Right cardiac atrium (tissue), 5 donors: ENCODE measurements at places on chromosomes 2 and 18. TPM values are rescaled to one million over a fixed set of nuclear protein-coding genes. Genes with fewer than 3 reads are reported as not detected.

The UGT1A3 gene
- total RNA-seq: not detected

The CETN1 gene
- total RNA-seq: not detected

The QPCT gene
- 2.5 TPM for total RNA-seq

DNA sequence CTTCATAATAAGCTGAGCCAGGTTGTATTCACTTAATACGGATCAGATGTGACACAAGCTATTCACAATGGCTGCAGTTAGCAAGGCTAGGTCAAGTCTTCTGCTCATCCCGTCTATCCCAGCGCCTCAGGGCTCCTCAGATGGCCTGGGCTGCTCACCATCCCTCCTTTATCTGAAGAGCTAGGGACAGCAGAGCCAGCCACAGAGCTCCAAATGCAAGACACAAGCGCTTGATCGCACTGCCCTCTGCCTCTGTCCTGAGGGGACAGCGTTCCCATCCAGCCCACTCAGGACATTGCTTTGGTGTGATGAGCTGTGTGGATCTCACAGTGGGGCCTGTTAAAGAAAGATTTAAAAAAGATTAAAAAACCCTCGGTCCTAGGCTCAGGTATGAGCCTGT, 254.4 kb upstream of the HS6ST1 start:
- DNase-seq: no peak

DNA sequence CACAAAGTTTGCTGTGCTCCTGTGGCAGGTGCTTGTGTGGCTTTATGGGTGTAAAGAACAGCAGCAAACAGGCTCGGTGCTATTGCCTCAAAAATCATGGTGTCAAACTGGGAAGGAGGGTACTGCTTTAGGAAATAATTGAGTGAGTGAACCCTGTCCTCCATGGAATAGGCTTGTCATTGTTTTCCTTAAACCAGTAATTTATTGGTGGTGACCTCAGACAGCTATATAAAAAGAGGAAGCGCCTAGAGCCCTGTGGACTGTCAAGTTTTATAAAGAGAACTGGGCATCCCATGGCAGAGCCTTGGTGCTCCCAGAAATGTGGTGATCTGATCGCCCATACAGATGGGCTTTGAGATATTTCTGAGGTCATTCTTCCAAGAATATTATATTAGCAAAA, 4.7 kb upstream of the CXCR4 start:
- no peak for DNase-seq

- no peak for DNase-seq
Observed at GRCh38 chr18:10230072-10230471, 224.4 kb upstream of the APCDD1 start.
